NCI-H1930 (cell line): ENCODE measurements at places on chromosomes 16 and 17.

DNA sequence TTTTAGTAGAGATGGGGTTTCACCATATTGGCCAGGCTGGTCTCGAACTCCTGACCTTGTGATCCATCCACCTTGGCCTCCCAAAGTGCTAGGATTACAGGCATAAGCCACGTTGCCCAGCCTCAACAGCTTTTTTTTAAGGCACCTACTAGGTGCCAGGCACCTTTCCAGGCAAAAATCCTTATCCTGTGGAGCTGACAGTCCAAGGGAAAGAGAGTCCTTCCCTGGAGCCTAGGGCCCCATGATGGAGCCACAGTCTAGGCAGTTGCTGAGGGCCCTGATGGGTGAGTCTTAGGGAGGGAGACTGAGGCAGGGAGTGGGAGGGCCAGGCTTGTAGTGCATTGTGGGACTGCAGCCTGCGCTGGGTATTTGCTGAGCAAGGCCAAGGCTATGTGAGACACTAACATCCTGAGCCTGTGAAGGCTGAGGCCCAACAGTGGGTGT, 79.6 kb upstream of the TOB1 start:
- DNase-seq = no peak

- DNase-seq = no peak
These were observed 7.0 kb upstream of the PPP1R27 start for GRCh38 chr17:81841866-81842265.

DNA sequence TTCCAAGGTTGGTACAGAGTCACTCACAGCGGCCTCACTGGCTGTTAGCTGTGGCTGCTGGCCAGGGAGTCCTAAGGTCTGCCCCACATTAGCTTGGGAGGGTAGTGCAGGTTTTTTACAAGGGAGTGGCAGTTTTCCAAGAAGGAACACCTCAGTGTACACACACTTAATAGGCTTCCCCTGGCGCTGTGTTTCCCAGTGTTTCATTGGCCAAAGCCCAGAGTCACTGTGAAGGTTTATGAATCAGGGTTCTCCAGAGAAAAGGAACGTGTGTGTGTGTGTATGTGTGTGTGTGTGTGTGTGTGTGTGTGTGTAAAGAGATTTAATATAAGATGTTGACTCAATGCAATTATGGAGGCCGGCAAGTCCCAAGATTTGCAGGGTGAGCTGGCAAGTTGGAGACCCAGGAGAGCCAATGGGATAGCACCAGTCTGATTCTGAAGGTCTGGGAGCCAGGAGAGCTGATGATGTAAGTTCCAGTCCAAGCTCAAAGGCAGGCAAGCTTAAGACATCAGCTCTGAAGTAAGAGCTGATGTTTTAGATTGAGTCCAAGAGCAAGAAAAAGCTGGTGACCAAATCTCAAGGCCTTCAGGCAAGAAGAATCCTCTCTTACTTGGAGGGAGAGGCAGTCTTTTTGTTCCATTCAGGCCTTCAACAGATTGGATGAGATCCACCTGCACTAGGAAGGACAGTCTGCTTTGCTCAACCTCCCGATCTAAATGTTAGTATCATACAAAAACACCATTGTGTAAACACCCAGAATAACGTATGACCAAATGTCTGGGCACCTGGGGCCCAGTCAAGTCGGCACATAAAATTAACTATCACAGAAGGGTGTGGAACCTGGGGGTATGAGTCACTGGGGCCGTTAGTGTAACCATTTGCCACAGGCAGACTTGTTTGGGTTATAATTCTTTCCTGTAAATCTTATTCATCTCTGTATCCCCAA, 206.8 kb downstream of the PRKCA start:
- no peak for DNase-seq

DNA sequence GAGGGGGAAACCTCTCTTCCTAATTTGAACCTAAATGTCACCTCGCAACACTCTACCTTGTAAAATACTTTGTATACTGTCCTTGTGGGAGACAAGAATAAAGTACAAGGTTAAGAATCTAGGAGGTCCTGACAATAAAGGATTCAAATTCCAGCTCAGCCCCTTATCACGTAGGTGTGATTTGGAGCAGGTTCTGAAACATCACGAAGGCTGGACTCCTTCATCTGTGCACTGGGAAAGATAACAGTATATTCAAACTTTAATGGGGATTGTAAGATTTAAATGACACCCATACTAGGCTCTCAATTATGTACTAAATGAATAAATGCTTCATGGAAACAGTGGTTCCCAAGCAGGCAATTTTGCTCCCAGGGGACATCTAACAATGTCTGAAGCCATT, 2.1 kb downstream of the TXNDC11 start:
- no peak for DNase-seq

DNA sequence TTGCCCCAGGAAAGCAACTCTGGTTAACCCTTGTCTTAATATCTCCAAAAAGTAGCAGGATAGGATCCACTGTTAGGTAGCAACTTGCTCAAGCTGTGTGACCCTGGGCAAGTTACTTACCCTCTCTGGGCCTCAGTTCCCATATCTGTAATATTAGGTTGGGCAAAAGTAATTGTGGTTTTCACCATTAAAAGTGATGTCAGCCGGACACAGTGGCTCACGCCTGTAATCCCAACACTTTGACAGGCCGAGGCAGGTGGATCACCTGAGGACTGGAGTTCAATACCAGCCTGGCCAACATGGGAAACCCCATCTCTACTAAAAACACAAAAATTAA, 179.3 kb downstream of the FOXL1 start:
- no peak for DNase-seq

DNA sequence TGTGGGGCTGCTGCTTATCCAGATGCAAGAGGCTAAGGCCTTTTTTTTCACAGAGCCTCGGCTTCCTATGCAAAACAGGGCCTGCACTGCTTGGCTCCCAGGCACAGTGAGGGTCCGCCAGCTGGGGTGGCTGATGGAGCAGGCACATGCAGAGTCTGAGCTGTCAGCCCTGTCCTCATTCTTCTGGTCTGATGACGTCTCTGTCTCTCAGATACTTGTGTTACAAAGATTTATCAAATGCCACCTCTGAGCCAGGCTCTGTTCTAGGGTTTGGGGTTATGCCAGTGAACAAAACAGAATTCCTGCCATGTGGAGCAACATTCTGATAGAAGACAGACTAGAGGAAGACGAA, 4.8 kb downstream of the RNF40 start:
- no peak for DNase-seq

GRCh38 chr16:55510185-55510805, 1.4 kb downstream of the LPCAT2 start:
- DNase-seq = no peak
